ENCODE measurements at places on chromosomes 1 and 21.

- DNase-seq, result no peak
Observed at GRCh38 chr1:168164771-168165170, 14.0 kb upstream of the TIPRL start.

DNA sequence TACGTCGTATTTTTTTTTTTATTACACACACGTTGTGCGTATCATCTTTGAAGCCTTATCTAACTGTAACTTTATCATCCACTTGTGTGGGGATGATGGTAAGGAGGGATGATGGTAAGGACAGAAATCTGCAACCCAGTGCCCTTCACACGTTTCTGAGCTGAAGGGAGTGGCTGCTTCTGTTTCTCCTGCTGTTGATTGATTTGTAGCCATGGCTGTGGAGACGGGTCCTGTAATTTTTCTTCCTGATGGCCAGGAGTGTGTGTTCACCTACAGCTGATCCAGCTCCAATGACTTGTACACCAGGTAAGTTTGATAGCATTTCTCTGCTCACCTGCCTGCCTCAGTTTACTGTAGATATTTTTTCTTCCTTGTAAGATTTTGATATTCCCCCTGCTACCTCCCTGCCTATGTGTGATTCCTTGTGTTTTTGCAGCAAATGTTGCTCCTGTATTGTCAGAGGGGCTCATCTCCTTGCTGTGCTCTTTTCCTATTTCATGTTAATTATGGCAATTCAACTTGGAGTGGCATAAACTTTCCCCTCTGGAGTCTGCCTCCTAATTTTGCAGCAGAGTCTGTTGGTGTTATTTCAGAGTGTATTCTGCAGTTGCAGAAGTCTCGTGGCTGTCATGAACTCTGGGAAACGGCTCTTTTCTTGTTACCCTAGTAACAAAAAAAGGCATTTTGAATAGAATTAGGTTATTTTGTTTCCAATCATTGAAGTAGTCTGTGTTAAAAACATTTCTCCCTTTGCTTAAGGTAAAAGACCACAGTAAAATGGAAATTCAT is 64.1 kb downstream of the SH3BGR start:
- no peak for DNase-seq

DNA sequence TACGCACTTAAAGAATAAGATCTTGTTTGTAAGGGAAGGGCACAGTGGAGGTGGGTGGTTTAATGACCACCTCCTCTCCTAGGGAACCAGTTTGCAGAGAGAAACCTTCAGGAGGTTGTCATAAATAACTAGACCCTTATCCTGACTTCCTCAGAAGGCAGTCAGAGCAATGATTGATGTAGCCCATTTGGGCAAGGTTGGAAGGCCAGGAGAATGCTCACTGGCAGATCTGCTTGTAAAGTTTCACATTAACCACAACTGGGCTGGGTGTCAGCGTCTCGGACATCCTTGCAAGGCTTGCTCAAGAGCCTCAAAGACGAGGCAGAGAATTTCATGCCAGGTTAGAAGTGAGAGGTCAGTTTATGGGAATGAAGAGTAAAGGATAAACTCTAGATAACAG is 87.6 kb upstream of the TRABD2B start:
- no peak for DNase-seq

- no peak for DNase-seq
Observed at GRCh38 chr21:46065914-46066551, 31.9 kb upstream of the COL6A2 start.

- DNase-seq, result no peak
Observed at GRCh38 chr1:32533792-32534327, 5.4 kb upstream of the ZBTB8A start.
